ENCODE measurements at places on chromosomes 5 and 9.

DNA sequence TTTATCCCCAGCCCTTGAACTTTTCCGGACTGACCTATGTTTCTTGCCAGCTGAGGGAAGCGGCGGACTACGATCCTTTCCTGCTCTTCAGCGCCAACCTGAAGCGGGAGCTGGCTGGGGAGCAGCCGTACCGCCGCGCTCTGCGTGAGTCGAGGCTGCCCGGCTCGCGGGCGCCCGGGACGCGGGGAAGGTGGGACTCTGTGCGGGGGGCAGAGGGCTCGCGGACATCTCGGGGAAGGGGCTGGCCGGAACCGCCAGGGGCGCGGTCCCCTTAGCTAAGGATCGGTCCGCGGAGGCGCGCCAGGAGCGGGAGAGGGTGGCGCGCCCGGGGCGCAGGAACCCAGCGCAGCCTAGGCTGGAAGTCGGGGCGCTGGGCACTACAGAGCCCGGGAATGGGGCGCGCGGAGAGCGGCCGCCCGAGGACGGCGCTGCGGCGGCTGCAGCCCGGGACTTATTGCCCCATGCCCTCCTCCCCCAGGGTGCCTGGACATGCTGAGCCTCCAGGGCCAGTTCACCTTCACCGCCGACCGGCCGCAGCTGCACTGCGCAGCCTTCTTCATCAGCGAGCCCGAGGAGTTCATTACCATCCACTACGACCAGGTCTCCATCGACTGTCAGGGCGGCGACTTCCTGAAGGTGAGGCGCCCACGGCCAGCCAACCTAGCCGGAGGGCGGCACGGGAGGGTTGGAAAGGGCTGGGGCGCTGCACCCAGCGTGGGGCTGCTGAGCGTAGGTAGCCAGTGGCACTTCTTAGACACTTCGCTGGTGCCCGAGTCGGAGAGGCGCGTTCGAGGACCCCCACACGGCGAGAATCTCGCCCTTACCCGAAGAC is 922 bp downstream of the CRHBP start:
- peak; percentile 64 for DNase-seq

DNA sequence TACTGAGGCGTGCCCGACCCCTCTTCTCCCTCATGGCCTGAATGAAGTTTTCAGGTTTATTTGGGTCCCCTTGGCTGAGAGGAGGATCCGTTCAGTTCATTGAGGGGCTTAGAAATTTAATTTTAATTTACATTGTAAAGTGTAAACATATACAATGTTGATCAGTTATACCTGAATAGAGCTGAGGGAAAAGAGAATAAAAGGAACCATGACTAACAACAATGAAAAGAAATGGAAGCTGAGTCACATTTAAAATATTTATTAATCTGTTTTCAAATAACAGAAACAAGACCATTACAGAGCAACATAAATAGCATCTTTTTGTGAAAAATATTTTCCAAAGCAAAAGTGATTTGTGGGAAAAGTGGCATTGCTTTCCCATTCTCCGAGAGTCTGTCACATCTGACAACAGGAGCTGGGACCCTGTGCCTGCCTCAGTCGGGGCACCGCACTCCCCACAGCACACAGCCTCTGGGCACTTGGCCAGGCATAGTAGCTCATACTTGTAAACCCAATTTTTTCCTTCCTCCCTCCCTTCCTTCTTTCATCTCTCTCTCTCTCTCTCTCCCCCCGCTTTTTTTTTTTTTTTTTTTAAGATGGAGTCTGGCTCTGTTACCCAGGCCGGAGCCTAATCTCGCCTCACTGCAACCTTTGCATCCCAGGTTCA is 28.7 kb downstream of the PROP1 start:
- no peak for DNase-seq

- no peak for DNase-seq
Measured at GRCh38 chr9:131872702-131873101, 132.8 kb upstream of the RAPGEF1 start.

- no peak for DNase-seq
Measured at GRCh38 chr9:99430301-99430700, 208.2 kb downstream of the SEC61B start.
